ENCODE measurements at places on chromosomes 3 and 15. TPM values are rescaled to one million over a fixed set of nuclear protein-coding genes. Genes with fewer than 3 reads are reported as not detected.

DNA sequence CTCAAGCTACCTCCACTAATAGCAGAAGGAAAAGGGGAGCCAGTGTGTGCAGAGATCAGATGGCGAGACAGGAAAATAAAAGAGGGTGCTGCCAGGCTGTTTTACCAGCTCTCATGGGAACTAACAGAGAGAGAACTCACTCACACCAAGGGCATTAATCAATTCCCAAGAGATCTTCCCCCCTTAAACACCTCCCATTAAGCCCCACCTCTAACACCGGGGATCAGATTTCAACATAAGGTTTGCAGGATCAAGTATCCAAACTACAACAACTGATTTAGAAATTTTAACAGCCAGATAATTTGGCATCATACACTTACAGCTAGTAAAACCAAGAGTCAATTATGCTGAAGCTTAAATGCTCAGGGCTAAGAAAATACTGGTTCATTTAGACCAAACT lies 18.9 kb downstream of the CD200 start:
- no peaks in the 10 kb centered on the region for H3K4me1 ChIP-seq
- H3K36me3 ChIP-seq: no peaks in the 10 kb centered on the region
- H3K4me3 ChIP-seq: no peak overlapping the region
- DNase-seq: no peak
- peaks cover 12% of the 10 kb centered on the region for H3K27me3 ChIP-seq
- H3K27ac ChIP-seq: no peak overlapping the region

DNA sequence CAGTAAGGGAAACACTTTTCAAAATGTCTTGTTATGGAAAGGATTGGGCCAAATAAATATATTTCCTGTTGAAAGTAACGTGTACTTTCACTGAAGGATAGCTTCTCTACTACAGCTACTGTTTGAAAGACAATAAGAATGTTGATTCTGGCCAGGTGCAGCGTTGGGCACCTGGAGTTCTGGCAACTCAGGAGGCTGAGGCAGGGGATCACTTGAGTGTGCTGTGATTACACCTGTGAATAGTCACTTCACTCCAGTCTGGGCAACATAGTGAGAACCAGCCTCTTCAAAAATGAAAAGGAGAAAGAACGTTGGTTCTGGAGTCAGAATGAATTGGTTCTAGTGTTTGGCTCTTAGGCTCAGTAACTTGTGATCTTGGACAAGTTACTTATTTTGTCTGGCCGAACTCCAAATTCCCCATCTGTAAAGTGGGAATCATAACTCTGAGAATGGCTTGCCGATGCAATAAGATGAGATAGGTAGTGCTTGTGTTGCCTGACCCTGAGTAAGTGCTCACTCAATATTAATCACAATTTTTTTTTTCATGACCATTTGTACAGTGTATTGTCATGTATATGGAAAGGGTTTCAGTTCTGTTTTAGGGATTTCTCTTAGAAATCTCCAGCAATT lies 310.8 kb downstream of the PTPRG start:
- H3K27ac ChIP-seq: no peak overlapping the region
- H3K4me3 ChIP-seq: no peak overlapping the region
- DNase-seq: no peak
- H3K4me1 ChIP-seq: peaks cover 22% of the 10 kb centered on the region
- H3K36me3 ChIP-seq: no peaks in the 10 kb centered on the region

- H3K27me3 ChIP-seq: peaks cover 26% of the 10 kb centered on the region
- no peak overlapping the region for H3K4me3 ChIP-seq
- no peaks in the 10 kb centered on the region for H3K4me1 ChIP-seq
- H3K27ac ChIP-seq: no peak overlapping the region
These were observed 32.6 kb upstream of the SLC41A3 start for GRCh38 chr3:126116526-126116925.

Gene ALCAM
- total RNA-seq: 202 TPM

DNA sequence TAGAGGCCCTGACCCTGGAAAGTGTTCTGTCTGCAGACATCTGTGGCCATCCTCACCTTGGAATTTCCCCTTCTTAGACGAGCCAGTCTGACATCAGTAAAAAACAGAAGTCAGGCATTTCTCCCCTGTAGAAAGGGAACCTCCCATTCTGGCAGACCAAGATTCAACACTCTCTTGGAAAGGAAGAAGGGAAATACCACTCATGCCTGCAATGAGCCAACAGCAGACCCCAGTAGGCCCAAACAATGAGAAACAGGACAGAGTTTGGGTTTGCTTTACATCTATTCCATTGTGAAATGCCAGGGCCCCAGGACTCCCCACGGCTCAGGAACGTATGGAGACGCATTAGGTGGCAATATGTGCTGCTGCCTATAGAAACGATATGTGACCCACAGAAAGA lies 264.0 kb upstream of the NSMCE3 start:
- no peaks in the 10 kb centered on the region for H3K36me3 ChIP-seq
- DNase-seq: no peak
- H3K4me1 ChIP-seq: no peaks in the 10 kb centered on the region
- H3K4me3 ChIP-seq: no peak overlapping the region
- no peak overlapping the region for H3K27ac ChIP-seq

GRCh38 chr3:152589644-152590043 lies 245.3 kb upstream of the P2RY1 start:
- H3K27me3 ChIP-seq: no peaks in the 10 kb centered on the region
- H3K4me3 ChIP-seq: no peak overlapping the region
- DNase-seq: no peak
- H3K27ac ChIP-seq: no peak overlapping the region

- no peak overlapping the region for H3K4me3 ChIP-seq
- H3K4me1 ChIP-seq: peaks cover 16% of the 10 kb centered on the region
- DNase-seq: peak; percentile 76
- H3K27ac ChIP-seq: peak overlapping the region; percentile 66
These were observed 65.0 kb downstream of the SYNM start for GRCh38 chr15:99169769-99170311.

Gene GABRB3
- not detected for total RNA-seq

Gene RHCG
- not detected for total RNA-seq

DNA sequence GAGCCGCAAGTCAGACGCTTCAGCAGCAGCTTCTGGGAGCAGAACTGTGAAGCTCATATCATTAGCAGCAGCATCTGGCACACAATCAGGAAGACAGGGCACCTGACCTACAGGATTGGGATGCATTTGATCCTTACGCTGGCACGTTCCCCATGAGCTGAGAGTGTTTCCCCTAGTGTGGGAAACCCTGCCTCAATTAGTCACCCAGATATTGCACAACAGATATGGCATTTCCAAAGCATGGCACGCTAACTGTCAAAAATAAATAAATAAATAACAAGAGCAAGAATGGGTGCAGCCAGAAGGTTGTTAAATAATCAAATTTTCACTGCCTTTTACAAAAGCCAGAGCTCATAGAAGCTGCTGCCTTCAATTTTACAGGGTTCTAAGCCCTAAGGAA lies 189.6 kb upstream of the THBS1 start:
- H3K4me1 ChIP-seq: no peaks in the 10 kb centered on the region
- H3K27ac ChIP-seq: no peak overlapping the region
- peak; percentile 35 for DNase-seq
- H3K4me3 ChIP-seq: no peak overlapping the region

Gene CCDC13
- total RNA-seq: 1.3 TPM

Gene CCDC54
- not detected for total RNA-seq

DNA sequence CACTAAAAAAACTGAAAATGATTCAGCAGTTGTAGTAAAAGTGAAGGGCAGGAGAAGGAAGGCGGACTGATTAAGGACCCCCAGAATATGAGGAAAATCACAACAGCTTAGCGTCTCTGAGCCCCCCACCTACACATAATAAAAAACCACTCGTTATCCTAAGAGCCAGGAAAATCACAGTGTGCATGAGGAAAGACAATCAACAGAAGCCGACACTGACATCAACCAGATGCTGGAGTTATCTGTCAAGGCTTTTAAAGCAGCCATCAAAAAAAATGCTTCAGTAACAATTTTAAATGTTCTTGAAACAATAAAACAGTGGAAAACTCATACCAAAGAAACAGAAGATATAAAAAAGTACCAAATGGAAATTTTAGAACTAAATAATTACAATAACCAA lies 9.7 kb upstream of the CXCR6 start:
- H3K4me1 ChIP-seq: no peaks in the 10 kb centered on the region
- no peak overlapping the region for H3K27ac ChIP-seq
- H3K4me3 ChIP-seq: no peak overlapping the region

Data from GM23248 (cell line).